ENCODE measurements at places on chromosomes 4 and X. TPM values are rescaled to one million over a fixed set of nuclear protein-coding genes. Genes with fewer than 3 reads are reported as not detected.

- DNase-seq, result no peak
Observed at GRCh38 chrX:136493011-136493410, 4.4 kb upstream of the HTATSF1 start.

DNA sequence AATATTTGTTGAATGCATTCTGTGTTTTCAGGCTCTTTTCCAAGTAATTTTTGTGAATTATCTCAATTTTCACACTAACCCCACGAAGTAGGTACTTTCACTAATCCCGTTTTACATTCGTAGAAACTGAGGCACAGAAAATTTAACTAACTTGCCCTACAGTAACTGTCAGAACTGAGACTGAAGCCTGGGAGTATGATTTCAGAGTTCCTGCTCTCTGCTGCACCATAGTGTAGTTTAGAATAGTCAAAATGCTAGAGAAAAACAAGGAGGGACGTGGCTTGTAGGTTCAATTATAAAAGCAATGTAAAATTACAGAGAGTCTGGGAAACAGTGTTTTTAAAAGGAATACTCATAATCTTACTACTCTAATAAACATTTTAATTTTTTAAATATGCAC, 2.2 kb downstream of the CLCN3 start:
- no peak for DNase-seq

GRCh38 chr4:40335525-40335894, 377 bp downstream of the CHRNA9 start:
- DNase-seq, result no peak

DNA sequence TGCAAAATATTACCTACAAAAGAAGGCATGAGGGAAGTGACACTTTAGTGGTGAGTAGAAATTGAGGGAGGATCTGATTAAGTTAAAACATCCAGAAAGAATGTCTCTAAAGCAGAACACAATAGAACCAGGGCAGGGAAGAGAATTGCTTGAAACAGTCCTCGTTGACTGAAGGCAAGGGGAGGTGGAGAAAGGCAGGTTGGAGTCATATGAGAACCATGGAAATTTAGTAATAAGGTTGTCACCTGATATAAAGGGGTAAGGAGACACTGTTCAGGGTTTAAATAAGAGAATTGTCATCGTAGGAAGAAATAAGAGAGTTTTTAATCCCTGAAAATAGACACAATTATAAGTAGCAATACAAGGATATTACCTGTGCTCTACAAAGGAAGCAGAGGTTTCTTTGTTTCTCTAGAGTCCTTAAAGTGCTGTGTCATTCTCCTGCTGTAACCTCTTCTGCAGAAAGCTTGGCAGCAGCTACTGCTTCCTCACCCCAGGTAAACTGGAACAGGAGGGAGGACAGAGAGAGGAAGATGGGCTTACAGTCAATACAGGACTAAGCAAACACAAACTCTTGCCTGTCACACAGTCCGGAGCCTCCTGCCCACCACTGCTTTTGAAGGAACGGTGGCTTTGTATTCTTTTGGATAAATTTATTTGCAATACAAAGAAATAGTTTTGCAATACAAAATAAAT, 258.4 kb downstream of the PPARGC1A start:
- DNase-seq, result no peak

GRCh38 chrX:2490634-2491033, 10.1 kb downstream of the DHRSX start:
- no peak for DNase-seq

- DNase-seq, result no peak
Observed at GRCh38 chr4:164748375-164748774, 5.6 kb upstream of the SMIM31 start.

GRCh38 chrX:103170216-103170615, 44.7 kb upstream of the BEX4 start:
- DNase-seq, result no peak

AMER1 gene
- total RNA-seq, result 2.7 TPM

ADGRG4 gene
- total RNA-seq, result not detected

KIT gene
- 1.0 TPM for total RNA-seq

BANK1 gene
- total RNA-seq, result 1.7 TPM

FUNDC1 gene
- 4.6 TPM for total RNA-seq

SSX3 gene
- total RNA-seq, result not detected

RS1 gene
- total RNA-seq, result not detected
